EH (cell line): ENCODE measurements at places on chromosomes 1 and 21.

- DNase-seq, result peak; percentile 72
Observed at GRCh38 chr1:198088360-198089071, 68.3 kb upstream of the NEK7 start.

DNA sequence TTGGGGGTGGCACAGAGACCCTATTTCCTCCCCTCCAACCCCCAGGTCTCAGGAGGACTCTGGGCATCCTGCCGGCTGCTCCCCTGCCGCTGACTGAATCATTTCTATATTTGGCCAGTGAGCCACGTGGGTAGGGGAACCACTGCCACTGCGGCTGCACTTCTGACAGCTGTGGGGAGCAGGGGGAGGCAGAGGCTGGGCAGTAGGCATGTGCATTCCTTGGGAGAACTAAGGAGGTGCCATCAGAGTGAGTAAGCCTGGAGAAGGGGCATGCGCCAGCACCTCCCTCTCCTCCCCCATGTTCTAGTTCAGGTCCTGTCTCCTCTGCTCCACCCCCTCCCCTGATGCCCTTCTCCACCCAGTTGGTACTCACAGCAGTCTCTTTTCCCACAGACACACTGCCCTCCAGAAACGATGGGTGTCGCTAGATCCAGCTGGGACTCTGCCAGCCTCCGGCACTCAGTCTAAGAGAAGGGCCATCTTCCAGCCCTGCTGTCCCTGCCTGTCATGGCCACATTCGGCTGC lies 12.0 kb downstream of the PPFIA4 start:
- peak; percentile 89 for DNase-seq

DNA sequence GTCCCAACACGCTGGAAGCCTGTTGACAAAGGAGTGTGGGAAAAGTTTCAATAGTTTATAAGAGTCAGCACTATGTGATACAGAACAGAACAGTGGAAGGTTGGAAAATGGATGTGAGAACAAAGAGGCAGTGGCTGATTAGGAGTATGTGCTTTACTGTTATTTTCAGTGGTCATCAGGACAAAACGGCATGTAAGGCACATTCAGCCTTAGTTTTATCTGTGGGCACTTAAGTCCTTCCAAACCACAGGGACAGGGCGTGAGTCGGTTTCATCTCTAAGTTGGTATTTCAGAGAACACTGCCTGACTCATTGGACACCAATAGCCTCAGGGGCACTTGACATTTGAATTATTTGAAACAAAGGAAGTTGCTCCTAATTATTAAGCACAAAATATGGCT lies 306.9 kb downstream of the ASTN1 start:
- DNase-seq, result peak; percentile 49

GRCh38 chr1:184891440-184891839 lies 82.9 kb downstream of the NIBAN1 start:
- no peak for DNase-seq

GRCh38 chr21:43731891-43732711 lies 13.2 kb downstream of the PDXK start:
- no peak for DNase-seq

DNA sequence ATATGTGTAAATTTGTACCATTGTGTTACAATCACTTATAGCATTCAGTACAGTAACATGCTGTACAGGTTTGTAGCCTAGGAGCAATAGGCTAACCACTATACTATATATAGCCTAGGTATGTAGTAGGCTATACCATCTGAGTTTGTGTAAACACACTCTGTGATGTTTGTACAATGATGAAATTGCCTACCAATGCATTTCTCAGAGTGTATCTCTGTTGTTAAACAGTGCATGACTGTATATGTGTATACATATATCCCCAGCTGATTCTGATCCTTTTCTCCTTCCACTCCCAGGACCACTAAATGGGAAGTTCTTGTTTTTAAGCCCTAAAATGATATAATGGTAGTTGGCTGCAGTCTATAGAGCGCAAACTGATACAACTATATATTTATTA lies 7.8 kb downstream of the GNPAT start:
- no peak for DNase-seq

- DNase-seq, result peak; percentile 37
Observed at GRCh38 chr1:175192111-175192629, 406 bp downstream of the KIAA0040 start.
